ENCODE measurements at places on chromosomes 3 and 15.

DNA sequence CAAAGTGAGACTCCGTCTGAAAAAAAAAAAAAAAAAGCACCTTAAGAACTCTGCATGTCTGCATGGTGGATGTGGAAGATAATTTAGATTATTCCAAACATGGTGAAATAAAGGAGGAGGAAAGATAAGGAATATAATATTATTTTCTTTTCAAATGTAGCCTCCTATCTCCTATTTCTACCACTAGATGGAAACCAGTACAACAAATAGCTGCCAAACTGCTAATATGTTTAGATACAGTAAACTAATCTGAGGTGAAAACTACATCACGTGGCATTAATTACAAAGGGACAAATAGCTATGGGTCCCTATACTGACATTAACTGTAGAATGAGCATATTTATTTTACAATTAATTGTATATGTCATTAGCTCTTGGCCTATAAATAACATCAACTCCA lies 197.8 kb downstream of the TBC1D5 start:
- DNase-seq, result no peak

GRCh38 chr3:48268936-48269561 lies 28.1 kb downstream of the ZNF589 start:
- no peak for DNase-seq

DNA sequence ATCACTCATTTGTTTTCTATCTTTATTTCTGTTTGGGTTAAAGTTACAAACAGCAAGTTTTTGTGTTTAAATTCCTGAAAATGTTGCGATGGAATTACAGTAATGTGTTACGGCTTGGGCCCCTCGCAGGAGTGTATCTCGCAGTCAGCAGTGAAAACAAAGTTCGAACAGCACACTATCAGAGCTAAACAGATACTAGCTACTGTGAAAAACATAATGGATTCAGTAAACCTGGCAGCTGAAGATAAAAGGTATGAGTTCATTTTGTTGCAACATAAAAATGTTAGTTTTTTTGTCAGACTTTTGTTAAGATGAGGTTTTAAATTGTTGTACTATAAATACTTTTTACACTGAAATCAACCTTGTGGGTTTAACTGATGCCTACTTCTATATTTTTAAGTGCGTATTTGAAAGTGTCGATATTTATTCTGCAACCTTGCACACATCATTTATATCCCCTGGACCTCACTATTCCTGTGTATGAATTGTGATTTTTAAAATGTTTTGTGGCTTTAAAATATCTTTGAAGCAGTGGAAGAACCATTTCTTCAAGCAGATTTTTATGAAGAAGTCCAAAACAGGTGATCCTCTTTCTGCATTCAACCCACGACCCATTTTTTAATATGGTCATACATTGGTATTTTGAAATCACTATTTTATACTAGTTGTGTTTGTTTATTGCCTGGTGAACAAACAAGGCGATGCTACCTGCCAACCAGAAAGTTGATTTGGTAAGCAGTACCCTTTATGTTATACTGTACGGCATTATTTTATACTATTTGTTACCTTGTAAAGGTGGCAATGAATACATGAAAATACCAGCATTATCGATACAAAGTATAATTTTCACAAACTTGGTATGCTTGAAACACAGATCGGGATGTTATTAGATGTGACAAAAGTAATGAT lies 27.8 kb downstream of the MFN1 start:
- no peak for DNase-seq

DNA sequence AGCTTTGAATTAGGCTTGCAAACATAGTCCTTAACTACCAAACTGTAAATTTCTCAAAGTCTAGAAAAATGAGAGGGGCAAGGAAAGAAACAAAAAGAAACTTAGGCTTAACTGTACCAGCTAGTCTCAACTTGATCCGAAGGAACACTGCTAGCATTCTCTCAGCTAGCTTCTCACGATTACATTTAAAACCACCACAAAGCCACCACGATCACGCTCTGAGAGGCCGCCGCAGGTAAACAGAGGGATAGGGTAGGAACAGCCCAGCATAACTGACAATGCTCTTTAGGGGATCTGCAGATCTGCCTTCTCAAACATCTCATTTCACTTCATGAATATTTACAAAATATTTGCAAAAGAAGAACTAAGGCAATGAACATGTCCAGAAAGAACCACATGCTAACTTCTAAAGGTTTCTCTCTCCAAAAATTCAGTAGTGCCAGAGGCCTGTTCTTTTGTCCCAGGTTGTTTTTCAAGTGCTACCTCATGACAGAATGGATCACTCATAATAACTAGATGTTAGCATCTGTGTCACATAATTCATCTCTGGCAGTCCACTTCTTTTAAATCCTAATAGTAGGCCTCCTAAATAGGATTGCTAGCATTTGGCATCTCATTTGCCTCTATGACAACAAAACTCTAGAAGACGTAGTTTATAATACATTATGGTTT lies 18.9 kb downstream of the VGLL4 start:
- no peak for DNase-seq

Measured in non-pigmented ciliary epithelial cell (primary cell).